ENCODE measurements at places on chromosomes 5 and 9. TPM values are rescaled to one million over a fixed set of nuclear protein-coding genes. Genes with fewer than 3 reads are reported as not detected.
A peak's percentile ranks its signal among the peaks of the same experiment; 100 is the strongest.

OLFML2A gene
- total RNA-seq = 3.9 TPM

GRCh38 chr5:72647806-72648205 is 140.6 kb upstream of the ZNF366 start:
- DNase-seq = no peak

- DNase-seq = peak; percentile 65
Observed at GRCh38 chr5:125411071-125411743, 664.8 kb upstream of the ZNF608 start.

DNA sequence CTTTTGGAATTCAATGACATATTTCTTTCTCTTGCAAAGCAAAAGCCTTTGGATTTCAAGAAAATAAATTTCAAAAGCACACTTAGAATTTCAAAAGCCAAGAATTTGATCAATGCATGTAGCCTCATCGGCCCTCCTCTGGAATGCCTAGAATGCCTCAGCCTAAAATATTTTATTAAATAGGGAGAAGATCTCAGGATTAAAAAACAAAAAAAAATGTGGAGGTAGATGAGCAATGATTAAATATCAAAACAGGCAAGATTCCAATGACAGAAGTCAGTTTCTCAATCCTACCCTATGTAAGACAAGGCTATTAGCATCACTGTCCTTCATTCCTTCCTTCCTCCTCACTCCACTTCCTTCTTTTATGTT is 169.0 kb downstream of the CDH6 start:
- DNase-seq = no peak

DNA sequence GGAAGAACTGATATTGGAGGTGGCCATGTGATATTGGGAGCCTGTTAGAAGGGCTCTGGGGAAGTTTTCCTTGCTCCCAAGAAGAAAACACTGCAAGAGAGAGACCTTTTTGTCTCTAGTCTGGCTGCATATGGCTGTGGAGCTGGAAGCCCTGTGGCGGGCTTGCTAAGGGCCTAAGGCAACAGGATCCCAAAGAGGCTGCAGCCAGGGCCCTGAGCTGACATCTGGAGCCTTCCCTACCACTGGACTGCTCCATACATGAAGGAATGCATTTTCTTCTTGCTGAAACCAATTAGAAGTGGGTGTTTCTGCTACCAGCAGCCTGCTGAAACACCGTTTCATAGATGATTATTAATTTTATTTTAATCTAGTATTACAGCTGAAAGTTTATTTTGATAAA is 42.2 kb downstream of the GNAQ start:
- no peak for DNase-seq
